Activated naive CD4-positive, alpha-beta T cell treated with Interleukin-2 at 50 U/mL for 16 hours (primary cell): ENCODE measurements at places on chromosomes 7 and 10.

GRCh38 chr7:5693529-5693928 is 87.9 kb downstream of the RNF216 start:
- DNase-seq, result no peak

DNA sequence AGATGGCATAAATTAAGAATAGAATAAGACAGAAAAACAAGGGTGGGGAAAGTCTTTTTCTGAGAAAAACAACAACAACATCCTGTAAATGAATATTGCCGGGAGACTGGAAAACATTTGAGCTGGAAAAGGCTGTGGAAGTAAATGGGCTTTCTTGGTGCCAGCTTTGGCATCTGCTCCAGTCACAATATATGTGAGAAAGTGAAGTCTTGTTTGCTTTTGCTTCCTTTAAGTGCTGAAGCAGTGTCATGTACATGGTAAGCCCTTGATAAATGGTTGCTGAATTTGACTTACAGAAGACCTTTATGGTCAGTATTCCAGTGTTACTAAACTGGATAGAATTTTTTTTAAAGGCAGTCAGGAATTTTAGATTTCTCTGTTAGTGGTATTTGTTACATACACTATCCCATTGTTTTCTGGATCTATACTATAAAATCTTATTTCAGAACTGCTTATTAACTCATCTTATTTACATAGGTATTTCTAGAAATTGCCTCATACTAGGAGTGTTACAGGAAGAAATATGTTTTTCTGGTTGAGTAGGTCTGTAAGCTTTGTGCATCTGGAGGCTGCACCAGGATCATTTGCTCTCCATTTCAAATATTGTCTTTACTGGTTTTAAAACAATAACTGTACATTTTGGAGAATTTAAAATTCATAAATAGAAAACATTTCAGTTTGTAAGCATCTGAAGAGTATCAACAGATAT is 201.7 kb upstream of the FOXP2 start:
- no peak for DNase-seq

DNA sequence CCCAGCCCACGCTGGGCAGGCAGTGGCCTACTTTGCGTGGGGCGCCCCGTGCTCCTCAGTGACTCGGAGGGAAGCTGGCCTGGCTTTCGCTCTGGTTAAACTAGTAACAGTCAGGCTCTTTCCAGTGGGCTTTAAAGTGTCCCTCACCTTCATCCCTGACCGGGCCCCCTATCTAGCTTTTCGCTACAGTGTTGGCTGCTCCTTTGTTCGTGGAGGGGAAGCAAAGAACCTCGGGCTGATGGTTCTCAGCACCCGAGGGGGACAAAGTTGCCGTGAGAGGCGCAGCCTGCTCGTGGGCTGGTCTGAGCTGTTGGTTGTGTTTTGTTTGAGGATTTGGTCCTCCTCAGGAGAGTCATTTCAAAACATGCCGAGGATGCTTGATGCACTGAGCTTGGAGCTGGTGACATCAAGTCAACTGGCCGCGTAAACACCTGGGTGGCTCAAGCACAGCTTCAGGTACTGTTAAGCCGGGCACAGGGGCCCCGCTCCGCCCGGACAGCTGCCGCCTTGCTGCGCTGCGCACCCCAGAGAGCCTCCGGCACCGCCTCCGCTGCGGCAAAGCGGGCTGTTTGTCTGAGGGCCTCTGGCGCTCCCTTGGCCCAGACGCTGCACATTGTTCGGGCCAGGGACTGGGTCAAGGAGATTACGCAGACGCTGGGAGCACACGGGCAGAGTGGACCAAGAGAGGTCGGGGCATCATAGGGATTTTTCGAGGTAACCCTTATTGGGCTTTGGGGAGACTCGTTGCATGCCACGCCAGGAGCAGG is 1.6 kb downstream of the DLX6 start:
- DNase-seq, result no peak

DNA sequence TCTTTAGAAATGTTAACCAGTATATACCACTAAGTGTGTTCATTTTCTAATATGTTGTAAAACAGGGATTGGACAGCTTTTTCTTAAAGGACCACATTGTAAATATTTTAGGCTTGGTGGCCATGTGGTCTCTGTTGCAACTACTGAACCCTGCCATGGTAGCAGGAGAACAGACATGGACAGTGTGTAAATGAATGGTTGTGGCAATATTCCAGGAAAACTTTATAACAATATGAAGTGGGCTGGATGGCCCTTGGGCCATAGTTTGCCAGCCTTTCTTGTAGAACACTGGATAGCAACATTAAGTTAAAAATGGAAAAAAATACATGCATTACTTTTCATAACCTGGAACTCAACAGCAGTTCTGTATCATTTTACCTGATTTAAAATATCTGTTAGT is 61.0 kb downstream of the SND1 start:
- no peak for DNase-seq

DNA sequence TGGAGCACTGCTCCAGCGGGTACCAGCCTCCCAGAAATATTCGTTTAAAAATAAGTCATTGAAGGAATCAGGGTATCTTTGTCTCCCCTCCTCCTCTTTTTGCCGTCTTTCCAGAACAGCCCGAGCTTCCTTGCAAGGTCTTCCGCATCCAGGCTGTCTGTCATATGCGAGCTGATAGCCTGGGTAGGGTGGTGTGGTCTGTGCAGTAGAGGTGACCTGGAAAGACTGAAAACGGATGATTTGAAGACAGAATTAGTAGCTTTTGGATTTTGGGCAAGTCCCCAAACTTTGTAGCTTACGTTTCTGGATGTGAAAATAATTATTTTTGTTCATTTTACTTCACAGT is 480 bp downstream of the VPS50 start:
- DNase-seq, result no peak

DNA sequence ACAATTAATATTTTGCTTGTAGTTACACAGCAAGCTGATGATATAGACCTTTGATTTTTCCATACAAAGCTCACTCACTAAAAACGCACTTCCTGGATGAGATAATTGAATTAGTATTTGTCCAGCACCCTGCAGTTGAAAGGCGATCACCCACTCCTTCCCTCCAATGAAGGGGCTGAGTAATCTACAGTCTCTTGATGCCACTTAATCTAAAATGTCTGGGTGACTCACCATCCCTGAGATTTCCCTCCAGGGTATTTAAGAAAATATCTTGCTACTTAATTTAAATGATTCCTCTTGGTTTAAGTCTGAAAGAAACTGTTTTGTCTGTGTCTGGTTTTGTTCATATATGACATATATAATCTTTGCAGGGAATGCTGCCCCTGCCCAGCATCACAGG is 515.3 kb downstream of the GRID1 start:
- DNase-seq, result no peak

- no peak for DNase-seq
Measured at GRCh38 chr10:129518793-129519192, 51.8 kb downstream of the MGMT start.

DNA sequence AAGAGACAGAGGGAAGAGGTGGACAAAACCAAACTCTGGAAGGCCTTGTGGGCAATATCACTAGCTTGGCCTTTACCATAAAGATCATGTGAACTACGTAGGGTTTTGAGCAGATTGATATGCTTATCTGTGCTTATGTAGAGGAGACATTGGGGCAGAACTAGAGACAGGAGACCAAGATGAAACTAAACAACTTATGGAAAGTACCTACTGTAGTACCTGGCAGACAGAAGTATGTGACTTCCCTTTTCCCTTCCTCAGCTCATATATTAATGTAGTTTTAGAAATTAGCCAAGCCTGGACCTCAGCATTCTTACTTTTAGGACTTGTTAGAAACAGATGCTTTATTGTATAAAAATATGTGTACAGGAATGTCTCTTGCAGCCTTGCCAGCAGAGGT is 14.0 kb upstream of the IL6 start:
- no peak for DNase-seq

DNA sequence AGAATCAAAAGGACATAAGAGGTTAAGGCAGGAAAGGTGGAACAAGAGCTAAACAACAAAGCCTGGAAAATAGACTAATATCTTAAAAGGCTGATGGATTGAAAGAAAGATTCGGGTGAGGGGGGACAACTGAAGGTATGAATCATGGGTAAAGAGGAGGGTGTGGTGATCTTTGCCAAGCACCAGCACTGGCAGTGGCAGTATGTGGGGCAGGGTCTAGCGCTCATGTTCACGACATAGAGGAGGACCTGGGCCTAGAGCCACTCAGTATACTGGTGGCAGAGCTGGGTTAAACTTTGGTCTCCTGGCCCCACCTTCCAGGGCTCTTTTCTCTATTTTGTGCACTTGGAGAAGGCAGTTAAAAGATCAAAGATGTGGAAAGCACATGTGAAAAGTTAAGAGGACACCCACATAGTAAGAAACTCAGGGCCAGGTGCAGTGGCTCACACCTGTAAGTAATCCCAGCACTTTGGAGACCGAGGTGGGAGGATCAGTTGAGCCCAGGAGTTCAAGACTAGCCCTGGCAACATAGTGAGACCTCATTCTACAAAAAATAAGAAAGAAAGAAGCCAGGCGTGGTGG is 40.5 kb upstream of the MMD2 start:
- no peak for DNase-seq

DNA sequence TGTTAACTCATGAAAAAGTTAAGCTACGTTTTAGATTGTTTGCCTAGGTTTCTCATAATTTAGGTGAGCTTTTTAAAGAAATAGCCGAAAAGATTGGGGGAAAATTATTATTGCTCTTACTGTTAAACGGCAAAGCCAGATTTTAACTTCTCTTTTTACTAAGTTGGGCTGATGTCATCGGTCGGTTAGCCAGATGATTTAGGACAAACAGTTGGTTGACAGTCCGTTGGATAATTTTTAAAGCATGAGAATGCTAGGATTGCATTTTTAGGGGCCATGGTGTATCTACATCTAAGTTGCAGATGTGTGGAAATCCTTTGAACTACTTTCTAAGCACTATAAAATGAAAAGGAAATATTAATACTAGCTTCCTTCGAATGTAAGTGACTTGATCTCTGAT is 280.9 kb upstream of the AKR1E2 start:
- DNase-seq, result no peak
